Esophagus mucosa (tissue), 1 donor: ENCODE measurements at places on chromosomes 6 and 20. TPM values are rescaled to one million over a fixed set of nuclear protein-coding genes. Genes with fewer than 3 reads are reported as not detected.

GRCh38 chr6:150698391-150698790 lies 98.7 kb downstream of the PLEKHG1 start:
- no peak for ATAC-seq

- no peak for ATAC-seq
Measured at GRCh38 chr6:48200869-48201390, 89.9 kb upstream of the PTCHD4 start.

GRCh38 chr6:74114428-74114827 lies 418.4 kb downstream of the CD109 start:
- no peak for ATAC-seq

GRCh38 chr20:19661717-19662636 lies 96.1 kb upstream of the RIN2 start:
- peak; percentile 83 for ATAC-seq

DNA sequence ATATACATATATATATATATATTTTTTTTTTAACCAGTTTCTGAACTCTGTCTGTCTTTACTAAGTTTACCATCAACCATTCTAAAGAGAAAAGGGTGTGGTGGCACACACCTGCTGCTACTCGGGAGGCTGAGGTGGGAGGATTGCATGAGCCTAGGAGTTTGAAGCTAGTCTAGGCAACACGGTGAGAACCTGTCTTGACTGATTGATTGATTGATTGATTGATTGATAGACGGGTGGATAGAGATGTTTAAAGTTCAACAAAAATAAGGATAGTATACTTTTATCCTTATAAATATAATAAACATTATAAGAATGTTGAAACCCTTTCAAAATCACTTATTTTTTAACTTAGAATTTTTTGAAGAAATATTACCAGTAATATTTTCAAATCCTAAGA lies 30.2 kb downstream of the CEP57L1 start:
- no peak for ATAC-seq

DNA sequence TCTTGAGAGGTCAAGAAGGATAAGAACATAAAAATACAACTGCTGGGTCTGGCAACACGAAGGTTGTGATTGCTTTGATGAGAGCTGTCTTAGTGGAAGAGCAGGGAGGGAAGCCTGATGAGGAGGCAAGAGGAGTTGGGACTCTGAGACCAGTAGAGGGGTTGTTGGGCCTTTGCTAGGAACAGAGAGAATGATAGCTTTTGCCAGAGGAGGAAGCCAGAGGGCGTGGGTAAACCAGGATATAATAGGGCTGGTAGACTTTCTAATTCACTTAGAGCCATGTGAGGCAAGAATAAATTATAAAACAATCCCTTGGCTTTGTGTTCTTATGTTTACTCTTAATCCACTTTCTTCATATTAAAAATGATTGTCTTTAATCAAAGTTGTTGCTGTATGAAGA lies 78.6 kb downstream of the RCAN2 start:
- ATAC-seq, result no peak

GRCh38 chr6:158059108-158059507 lies 77.4 kb downstream of the SYNJ2 start:
- ATAC-seq, result no peak

DNA sequence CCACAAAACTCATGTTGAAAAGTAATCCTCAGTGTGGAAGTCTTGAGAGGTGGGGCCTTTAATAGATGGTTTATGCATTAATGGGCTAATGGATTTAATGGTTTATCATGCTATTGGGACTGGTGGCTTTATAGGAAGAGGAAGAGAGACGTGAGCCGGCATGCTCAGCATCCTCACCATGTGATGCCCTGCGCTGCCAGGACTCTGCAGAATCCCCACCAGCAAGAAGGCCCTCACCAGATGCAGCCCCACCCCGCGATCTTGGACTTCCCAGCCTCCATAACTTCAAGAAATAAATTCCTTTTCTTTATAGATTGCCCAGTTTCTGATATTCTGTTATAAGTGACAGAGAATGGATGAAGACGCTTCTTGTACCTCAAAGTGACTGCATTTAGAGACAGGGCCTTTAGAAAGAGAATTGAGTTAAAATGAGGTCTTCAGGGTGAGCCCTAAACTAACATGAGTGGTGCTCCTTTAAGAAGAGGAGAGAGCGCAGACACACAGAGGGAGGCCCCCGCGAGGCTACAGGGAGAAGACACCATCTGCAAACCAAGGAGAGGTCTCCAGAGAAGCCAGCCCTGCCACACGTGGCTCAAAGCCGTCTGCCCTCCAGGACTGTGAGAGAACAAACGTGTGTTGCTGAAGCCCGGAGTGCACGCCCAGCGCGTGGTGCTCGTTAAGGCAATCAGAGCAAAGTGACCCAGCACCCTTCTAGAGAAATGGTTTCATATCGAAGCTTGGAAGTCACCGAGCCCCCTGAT lies 56.9 kb downstream of the IRF4 start:
- no peak for ATAC-seq

GRCh38 chr20:57619051-57619831 lies 985 bp downstream of the ZBP1 start:
- ATAC-seq, result peak; percentile 20

- no peak for ATAC-seq
Measured at GRCh38 chr6:161199850-161200249, 74.0 kb downstream of the AGPAT4 start.

DNA sequence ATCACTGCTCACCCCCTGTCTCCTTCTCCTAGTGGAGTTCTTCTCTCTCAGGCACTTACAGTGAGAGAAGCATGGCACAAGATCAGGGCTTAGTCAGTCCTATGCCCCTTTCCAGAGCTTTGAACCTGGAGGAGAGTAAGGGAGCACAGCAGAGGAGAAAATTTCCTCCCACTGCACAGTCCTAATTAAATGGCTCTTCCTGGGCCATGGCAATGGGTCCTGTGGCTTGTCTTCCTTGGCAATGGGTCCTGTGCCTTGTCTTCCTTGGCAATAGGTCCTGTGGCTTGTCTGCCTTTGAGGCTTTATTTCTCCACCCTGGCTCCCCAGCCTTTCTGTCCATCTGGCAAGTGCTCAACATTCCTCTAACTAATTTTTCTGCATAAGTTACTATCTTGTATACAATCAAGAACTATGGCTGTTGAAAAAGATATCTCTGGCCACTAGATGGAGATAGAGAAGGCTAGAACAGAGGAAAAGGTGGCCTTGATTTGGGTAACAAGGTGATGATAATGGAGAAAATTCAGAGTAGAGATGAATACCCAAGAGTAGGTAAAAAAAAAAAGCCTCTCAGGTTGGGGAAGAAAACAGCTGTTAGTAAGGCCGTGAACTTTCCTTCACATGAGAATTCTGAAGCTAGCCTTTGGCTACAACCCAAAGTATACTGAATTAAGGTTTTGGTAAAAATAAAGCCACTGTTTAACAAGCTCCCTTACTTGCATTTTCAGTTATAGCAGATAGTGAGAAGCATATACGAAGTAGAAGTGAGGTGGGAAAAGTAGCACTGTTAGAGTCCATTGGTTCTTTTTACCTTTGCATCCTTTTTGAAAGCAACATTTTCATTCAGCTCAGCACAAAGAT lies 504.9 kb downstream of the DOK5 start:
- no peak for ATAC-seq

DNA sequence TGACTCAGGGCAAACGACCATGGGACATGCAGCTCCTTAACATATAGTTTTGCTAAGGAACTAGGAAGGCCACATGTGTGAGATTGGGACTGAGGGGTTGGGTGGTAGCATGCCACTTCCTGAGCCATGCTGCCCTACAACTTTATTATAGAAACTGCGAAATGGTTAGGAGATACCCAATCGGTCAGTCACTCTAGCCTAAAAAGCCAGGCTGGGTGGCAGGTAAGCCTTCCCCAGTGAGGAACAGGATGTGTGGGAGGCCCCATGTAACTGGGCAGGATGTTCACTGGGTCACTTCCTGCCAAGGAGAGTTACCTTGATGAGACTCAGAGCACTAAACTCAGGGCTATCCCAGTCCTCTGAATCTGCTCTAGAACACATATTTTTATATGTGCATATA lies 123.5 kb downstream of the MAP3K7 start:
- ATAC-seq, result no peak

DNA sequence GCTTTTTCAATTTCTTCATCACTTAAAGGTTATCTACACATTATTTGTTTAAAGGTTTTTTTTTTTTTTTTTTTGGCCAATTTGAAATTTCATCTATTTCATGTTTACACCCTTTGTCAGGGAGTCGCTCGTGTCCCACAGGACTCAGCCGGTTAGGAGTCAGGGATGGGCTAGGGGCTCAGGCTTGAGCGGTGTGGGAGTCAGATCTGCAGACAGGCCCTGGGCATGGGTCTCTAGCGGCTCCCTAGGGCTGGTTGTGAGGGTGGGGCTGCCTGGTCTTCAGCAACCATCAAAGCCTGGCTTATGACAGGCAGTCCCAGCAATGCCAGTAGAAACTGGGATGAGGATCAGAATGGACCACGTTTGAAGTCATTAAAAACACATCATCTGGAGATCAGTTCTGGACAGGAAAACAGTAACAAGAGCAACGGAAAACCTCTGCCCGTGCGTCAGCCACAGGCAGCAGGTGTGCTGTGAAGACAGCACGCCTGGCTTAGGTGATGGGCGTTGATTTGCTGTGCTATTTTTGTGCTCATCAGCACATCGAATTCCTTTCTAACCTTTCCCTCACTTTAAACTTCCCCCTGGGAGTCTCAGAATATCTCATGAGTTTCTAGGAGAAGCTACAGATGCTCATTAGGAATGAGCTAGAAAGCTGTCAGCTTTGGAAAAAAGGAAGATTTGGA lies 91.3 kb upstream of the MPC1 start:
- ATAC-seq, result no peak

DNA sequence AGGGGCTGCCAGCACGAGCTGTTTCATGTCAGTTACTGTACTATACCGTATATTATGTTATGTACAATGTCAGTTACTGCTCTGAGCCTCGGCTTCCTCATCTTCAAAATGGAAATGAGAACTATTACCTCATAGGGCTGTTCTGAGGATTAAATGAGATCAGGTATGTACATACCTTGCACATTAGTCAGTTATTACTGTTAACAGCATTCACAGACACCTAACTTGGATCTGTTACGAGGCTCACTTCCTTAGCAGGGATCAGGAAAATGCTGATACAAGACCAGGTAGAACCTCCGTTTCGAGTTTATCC lies 69.7 kb upstream of the TBC1D7 start:
- peak; percentile 95 for ATAC-seq

DNA sequence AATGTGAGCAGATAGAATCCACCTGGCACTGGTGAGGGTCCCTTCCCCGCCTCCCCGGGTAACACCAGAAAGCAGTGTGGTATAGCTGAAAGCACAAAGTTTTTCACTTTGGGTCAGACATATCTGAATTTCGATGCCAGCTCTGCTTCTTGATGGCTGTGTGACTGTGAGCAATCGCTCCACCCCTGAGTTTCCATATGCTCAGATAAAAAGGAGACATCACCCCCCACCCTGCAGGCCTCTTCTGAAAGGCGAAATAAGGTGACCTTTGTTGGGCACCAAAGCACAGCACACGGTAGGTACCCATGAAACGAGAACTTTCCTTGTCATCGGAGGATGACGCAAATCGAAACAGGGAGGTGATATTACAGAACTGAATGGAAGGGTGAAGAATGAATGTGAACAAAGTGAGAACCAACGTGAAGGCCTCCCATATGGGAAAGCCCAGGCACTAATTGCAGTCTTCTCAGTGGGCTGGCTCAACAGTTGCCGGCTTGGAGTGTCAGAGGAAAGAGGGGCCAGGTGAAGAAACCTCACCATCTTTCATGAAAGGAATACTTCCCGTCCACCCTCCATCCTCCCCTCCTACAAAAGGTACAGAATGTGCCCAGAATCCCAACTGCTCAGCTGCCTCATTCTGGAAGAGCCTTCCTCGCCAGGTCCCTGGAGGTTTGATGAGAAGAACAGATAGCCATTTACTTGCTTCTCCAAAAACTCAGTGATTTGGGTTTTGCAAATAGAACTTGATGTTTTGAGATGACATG lies 61.8 kb downstream of the NFATC2 start:
- no peak for ATAC-seq

DNA sequence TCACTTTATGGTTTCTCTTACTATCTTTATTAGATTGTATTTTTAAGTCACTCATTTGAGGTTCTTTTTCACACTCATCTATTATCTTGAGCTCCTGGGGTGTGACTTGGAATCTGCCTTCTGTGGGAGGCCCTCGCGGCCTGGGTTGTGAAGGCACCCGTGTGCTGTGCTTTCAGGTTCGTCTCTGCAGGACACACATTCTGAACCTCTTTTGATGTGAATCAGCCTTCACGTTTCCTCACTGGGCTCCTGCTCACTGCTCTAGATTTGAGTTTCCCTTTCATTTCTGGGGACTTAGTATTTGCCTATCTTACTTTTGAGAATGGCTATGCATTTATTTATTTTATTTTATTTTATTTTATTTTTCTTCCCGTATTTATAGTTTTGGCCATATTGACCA lies 97.8 kb downstream of the PACRG start:
- no peak for ATAC-seq

DNA sequence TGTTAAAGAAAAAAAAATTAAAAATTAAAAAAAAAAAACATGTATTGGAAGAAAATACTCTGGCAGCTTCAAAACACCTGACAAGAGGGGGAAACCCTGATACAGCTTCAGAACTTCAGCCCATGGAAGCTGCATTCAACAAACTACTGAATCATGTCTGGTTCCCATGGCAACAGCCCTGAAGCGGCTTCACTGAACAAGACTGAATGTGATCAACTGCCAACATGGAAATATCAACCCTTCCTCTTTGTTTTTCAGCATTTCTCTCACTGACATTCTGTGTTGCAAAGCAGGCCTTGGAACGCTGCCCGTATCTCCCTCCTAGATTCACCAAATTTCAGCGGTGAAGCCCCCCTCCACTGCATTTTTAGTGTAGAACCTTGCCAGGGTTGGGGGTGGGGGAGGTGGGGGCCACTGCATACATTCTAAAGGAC lies 91.3 kb upstream of the SHLD1 start:
- ATAC-seq, result peak; percentile 42

- ATAC-seq, result no peak
Measured at GRCh38 chr6:82371799-82372546, 8.4 kb downstream of the TPBG start.

GRCh38 chr20:48260129-48260756 lies 475.0 kb upstream of the SULF2 start:
- no peak for ATAC-seq

- peak; percentile 68 for ATAC-seq
Measured at GRCh38 chr6:134480593-134480992, 162.7 kb upstream of the SGK1 start.

- ATAC-seq, result no peak
Measured at GRCh38 chr6:141398949-141399348, 733.8 kb upstream of the GJE1 start.

GPR63 gene
- total RNA-seq, result 0.32 TPM

PSORS1C2 gene
- total RNA-seq, result 0.40 TPM

TBC1D32 gene
- total RNA-seq, result 6.0 TPM

FAM184A gene
- total RNA-seq, result 0.76 TPM

DTNBP1 gene
- 9.9 TPM for total RNA-seq

PHF3 gene
- total RNA-seq, result 19.5 TPM

NELFE gene
- 57.7 TPM for total RNA-seq

SAMD3 gene
- 0.20 TPM for total RNA-seq

BMP6 gene
- 0.60 TPM for total RNA-seq
